Esophagus muscularis mucosa (tissue), 4 donors: ENCODE measurements at places on chromosomes 5 and 9. TPM values are rescaled to one million over a fixed set of nuclear protein-coding genes. Genes with fewer than 3 reads are reported as not detected.

- H3K36me3 ChIP-seq = no peaks in the 10 kb centered on the region
- DNase-seq = no peak
- H3K27ac ChIP-seq = no peak overlapping the region
- peaks cover 4% of the 10 kb centered on the region for H3K4me1 ChIP-seq
Observed at GRCh38 chr9:96062031-96062430, 186.5 kb downstream of the ERCC6L2 start.

GRCh38 chr5:143399616-143400540, 3.6 kb downstream of the NR3C1 start:
- peak overlapping the region; percentile 85 for H3K4me3 ChIP-seq
- no peaks in the 10 kb centered on the region for H3K27me3 ChIP-seq
- H3K27ac ChIP-seq = peak overlapping the region; percentile 94
- H3K36me3 ChIP-seq = no peaks in the 10 kb centered on the region
- H3K4me1 ChIP-seq = peaks cover 53% of the 10 kb centered on the region
- DNase-seq = no peak

The IFNB1 gene
- total RNA-seq = not detected

The SAXO1 gene
- not detected for total RNA-seq

The EPB41L4A gene
- total RNA-seq = 20.3 TPM

The FABP6 gene
- total RNA-seq = not detected

The ZFP37 gene
- 3.2 TPM for total RNA-seq

- DNase-seq = no peak
- no peaks in the 10 kb centered on the region for H3K4me1 ChIP-seq
Observed at GRCh38 chr5:149195337-149195887, 54.1 kb downstream of the ABLIM3 start.

DNA sequence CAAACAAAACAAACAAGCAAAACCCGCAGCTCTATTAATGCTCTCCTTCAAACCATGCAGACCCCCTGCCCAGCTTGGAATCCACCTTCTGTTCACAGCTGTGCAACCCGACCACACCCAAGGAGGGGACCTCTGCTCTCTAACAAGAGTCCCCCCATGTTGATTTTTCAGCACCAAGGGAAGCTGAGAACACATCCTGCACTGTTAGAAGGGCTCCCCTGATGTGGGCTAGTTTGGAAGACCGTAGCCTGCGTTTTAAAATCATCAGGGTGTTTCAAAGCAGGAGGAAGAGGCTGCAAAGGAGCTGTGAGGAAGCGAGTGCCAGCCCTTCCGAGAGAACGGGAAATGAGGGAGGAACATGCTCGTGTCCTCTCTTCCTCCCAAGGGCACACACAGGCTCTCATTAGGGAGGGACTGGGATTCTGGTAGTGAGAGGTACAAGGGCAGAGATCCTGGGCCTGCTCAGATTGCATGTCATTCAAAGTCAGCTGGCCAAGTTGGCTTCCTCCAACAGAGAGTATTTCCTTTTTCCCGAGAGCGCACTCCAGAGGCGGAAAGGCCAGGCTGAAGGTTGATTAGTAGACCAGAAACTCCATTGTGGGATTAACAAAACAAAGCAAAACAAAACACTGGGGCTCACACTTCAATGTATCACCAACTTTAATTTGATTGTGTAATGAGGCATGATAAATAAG, 185.9 kb downstream of the SEMA6A start:
- H3K4me1 ChIP-seq = no peaks in the 10 kb centered on the region
- H3K4me3 ChIP-seq = no peak overlapping the region
- H3K27me3 ChIP-seq = no peaks in the 10 kb centered on the region
- H3K36me3 ChIP-seq = no peaks in the 10 kb centered on the region

The FBP1 gene
- 1.8 TPM for total RNA-seq

DNA sequence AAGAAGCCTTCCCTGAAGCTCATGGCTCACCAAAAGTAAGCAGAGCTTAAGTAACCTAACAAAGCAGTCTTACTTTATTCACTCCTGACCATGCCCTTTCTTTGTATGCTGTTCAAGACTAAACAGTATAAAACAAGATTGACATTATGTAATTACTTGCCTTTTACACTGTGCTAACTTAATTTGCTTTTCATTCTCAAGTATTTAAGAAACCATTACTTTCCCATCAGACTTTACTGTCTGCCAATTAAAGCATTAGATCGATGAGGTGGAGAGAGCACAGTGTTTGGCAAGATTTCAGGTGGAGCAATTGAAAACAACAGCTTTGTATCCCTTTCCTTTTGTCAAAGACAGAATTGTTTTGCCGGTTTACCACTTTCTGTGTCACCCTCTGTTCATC, 98.2 kb downstream of the RORB start:
- no peak for DNase-seq
- no peaks in the 10 kb centered on the region for H3K36me3 ChIP-seq
- no peaks in the 10 kb centered on the region for H3K4me1 ChIP-seq
- no peaks in the 10 kb centered on the region for H3K27me3 ChIP-seq

The ZNF454 gene
- total RNA-seq = 4.8 TPM

DNA sequence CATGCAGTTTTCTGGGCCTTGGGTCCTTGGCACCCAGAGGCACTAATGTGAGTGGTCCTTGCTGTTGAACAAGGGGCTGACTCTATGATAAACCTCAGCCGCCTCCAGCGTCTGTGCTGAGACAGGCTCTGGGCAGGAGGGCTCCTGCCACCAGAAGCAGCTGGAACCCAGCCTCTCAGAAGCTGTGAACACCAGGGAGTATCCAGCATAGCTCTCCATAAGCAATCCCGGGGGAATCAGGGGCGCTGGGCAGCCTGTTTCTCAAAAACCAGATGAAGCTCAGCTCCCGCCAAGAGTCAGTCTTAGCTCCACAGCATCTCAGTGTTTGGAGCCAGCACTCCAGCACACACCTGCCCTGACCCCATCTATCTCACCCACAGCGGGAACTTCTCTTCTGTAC, 170.2 kb downstream of the HSPA4 start:
- no peak overlapping the region for H3K4me3 ChIP-seq
- no peaks in the 10 kb centered on the region for H3K4me1 ChIP-seq
- no peaks in the 10 kb centered on the region for H3K27me3 ChIP-seq
- no peaks in the 10 kb centered on the region for H3K36me3 ChIP-seq
- H3K27ac ChIP-seq = no peak overlapping the region
- DNase-seq = no peak

DNA sequence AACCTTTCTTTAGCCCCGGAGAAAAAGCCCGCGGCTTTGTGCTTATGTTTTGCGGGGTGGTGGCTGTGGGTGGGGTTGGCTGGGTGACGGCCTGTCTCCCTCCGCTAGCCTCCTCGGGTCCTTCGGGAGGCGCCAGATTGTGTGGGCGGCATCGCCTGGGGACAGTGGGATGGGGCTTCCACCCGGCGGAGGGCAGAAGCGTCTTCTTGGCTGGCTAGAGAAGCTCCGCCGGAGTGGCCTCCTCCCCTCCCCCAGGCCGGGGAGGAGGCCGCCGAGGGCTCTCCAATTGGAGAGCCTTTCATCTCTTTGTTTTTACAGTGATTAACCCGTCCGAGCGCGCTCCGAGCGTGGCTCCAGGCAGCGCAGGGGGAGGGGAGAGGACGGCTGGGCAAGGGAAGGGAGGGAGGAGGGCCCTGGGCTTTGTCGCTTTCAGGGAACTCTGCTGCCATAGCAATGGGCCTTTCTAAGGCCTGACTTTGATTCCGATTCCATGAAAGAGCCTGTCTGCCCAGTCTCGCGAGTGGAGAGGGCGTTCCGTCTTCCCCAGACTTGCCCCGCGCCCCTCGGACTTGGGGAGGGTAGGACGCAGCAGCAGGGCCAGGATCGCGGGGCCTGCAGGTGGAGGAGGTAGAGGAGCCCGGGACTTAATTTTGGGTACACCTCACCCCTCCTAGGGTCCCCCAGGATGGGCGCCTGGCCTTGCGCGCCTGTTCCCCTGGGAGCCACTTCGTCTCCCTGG, 36.7 kb upstream of the TIFAB start:
- H3K27me3 ChIP-seq = peaks cover 33% of the 10 kb centered on the region
- DNase-seq = no peak
- H3K4me3 ChIP-seq = peak overlapping the region; percentile 54
- H3K36me3 ChIP-seq = no peaks in the 10 kb centered on the region

- no peaks in the 10 kb centered on the region for H3K36me3 ChIP-seq
- H3K4me1 ChIP-seq = peaks cover 11% of the 10 kb centered on the region
- no peak overlapping the region for H3K4me3 ChIP-seq
- no peaks in the 10 kb centered on the region for H3K27me3 ChIP-seq
- DNase-seq = no peak
- H3K27ac ChIP-seq = no peak overlapping the region
Observed at GRCh38 chr5:98540056-98540455, 233.4 kb upstream of the RGMB start.

- H3K27ac ChIP-seq = no peak overlapping the region
- no peaks in the 10 kb centered on the region for H3K36me3 ChIP-seq
- no peak for DNase-seq
- no peaks in the 10 kb centered on the region for H3K4me1 ChIP-seq
Observed at GRCh38 chr9:78615372-78615771, 318.4 kb downstream of the PSAT1 start.

The SLC45A2 gene
- not detected for total RNA-seq

The PRR7 gene
- total RNA-seq = 2.5 TPM

GRCh38 chr9:95729046-95729445, 146.4 kb upstream of the ERCC6L2 start:
- H3K4me3 ChIP-seq = no peak overlapping the region
- no peak for DNase-seq
- no peaks in the 10 kb centered on the region for H3K36me3 ChIP-seq
- H3K27me3 ChIP-seq = no peaks in the 10 kb centered on the region
- H3K27ac ChIP-seq = no peak overlapping the region

- H3K27ac ChIP-seq = no peak overlapping the region
- no peaks in the 10 kb centered on the region for H3K27me3 ChIP-seq
- H3K36me3 ChIP-seq = no peaks in the 10 kb centered on the region
- DNase-seq = peak; percentile 83
Observed at GRCh38 chr9:90447773-90448172, 194.9 kb downstream of the DIRAS2 start.

GRCh38 chr9:92186631-92187030, 71.4 kb upstream of the SPTLC1 start:
- no peaks in the 10 kb centered on the region for H3K36me3 ChIP-seq
- no peak overlapping the region for H3K27ac ChIP-seq
- no peak for DNase-seq
- H3K4me1 ChIP-seq = no peaks in the 10 kb centered on the region
- no peak overlapping the region for H3K4me3 ChIP-seq

DNA sequence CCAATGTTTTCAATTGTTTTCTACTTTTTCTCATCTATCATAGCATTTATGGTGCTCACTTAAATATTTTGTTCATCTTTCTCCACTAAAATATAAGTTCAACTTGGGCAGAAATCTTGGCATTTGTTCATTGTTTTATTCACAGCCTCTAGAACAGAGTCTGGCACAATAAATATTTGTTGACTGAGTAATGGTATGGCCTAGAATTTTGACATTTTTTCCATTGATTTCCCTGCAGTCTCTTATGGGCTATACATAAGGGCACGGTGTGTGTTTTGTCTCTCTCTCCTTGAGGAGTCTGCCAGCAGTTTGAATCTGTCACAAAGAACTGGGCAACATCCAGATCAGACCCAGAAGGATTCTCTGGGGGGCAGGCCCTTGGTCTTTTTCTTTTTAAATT, 379.7 kb downstream of the TMEM38B start:
- no peak overlapping the region for H3K4me3 ChIP-seq
- no peak overlapping the region for H3K27ac ChIP-seq
- no peaks in the 10 kb centered on the region for H3K27me3 ChIP-seq
- H3K36me3 ChIP-seq = no peaks in the 10 kb centered on the region

The CNTNAP3 gene
- total RNA-seq = 57.0 TPM

The LECT2 gene
- not detected for total RNA-seq

The PLEKHG4B gene
- total RNA-seq = 0.46 TPM

The SGCD gene
- 38.6 TPM for total RNA-seq
